NCI-H187 treated with DMSO at 0.1 percent for 48 hours (cell line): ENCODE measurements at places on chromosomes 2 and 18.

GRCh38 chr18:9671214-9671613 is 36.9 kb upstream of the RAB31 start:
- no peak for DNase-seq

DNA sequence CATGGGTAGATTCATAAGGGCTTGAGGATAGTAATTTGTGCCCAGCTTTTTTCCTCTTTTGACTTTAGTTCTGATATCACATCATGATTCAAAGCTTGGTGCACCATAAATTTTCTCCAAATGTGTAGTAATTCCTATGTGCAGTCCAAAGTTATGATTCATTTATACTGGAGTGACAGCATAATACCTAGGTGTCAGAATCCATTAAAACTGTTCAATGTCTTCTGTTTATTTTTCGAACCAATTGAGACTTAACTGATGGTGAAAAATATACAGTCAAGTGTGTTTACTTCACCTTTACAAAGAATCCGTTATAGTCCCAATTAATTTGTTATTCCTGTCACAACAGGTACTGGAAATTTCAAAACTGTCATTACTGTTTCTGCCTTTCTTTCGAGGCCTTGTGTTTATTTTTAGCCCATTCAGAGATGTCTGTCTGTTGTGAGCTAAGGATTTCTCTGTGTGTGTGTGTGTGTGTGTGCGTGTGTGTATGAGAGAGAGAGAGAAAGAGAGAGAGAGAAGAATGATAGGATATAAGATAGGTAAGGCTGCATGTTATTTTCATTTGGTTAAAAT is 389.7 kb upstream of the ATP5MC3 start:
- DNase-seq = no peak

DNA sequence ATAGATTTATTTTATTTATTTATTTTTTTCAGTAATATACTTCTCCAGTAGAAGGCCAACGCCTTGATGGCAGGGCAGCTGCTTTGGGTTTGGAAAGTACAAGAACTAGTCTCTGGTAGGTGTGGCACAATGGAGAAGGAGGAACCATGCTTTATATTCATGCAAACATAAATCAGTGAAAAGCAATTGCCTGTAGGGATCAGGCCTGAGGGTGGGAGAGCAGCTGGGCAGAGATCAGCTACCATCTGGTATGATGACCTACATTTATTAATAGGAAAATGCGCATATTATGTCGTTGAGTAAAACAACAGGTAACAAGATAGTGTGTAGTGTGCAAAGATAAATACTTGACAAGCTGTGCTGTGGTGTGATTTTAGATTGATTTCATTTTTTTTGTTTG is 120.4 kb upstream of the TLK1 start:
- DNase-seq = no peak

GRCh38 chr2:80517316-80517715 is 212.8 kb upstream of the LRRTM1 start:
- no peak for DNase-seq

DNA sequence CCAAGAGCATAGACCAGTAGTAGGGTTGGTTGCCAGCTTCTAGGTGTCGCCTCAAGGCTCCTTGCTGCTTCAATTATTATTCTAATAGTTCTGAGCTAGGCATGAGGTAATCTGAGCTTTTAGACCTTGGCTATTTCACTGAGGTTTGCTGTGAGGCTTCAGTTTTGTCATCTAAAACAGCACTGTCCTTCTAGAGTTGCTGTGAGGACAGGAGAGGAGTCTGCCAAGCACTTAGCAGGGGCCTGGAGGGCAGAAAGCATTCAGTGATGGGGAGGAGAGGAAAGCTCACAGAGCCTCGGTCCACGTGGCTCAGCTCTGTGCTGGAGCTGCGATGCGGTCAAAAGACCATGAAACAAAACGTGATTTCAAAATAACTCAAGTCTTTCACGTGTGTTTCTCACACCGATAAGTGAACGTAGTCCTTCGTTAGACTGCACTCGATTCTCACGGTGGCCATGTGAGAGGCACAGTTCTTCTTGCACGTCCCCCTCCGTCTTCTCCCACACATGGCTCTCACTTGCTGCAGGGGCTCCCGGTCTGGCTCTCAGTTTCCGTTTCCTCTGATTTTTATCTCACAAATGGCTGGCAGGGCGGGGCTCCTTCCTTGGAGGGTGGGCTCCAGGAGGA is 113.7 kb downstream of the B3GNT2 start:
- no peak for DNase-seq

DNA sequence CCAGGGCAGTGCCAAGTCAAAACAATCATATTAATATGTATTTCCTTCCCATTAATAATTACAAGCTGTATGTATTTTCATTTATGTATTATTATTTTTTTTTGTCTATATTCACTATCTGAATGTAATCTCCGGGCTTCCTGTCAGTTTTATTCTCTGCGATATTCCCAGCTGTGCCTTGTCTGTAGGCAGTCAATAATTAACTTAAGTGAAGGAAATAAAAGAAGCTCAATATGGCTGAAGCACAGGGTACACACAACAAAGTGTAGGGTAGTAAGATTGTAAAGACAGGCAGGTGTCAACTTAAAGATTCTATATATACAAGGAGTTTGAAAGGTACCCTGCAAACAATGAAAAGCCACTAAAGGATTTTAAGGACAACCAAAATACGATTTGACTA is 122.9 kb downstream of the ROCK1 start:
- no peak for DNase-seq

DNA sequence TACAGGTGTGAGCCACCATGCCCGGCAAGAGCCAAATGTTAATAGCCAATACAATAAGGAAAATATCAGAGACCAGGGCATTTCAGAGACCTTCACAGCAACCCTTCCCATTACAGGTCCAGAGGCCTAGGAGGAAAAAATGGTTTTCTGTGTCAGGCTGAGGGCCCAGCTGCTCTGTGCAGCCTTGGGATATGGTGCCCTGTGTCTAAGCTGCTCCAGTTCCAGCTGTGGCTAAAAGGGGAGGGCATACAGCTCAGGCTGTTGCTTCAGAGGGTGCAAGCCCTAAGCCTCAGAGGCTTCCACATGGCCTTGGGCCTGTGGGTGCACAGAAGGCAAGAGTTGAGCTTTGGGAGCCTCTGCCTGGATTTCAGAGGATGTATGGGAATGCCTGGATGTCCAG is 20.1 kb upstream of the CCDC195 start:
- no peak for DNase-seq

DNA sequence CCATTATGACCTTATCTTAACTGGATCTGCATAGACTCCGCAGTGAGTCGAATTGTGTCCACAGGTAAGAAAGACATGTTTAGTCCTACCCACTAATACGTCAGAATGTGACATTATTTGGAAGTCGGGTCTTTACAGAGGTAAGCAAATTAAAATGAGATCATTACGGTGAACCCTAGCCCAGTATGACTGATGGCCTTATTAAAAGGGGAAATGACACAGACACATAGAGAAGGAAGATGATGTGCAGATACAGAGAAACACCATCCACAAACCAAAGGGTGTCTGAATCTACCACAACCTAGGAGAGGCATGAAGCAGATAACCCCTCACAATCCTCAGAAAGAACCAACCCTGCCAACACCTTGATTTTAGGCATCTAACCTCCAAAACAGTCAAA is 135.6 kb downstream of the GALNT1 start:
- no peak for DNase-seq

DNA sequence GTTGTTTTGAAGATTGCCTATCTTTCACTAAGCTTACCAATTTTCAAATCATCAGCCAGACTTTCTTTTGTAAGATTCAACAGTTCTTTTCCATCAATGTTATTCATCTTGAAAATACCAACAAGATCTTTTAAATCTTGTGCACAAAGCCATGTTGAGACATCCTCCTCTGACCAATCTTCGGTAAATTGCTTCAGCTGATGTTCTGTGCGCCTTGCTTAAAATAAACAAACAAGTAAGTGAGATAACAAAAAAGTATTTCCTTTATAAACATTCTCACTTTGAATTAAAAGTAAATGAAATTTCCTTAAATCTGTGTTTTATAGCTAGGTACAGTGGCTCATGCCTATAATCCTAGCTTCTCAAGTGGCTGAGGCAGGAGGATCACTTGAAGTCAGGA is 30.3 kb downstream of the WDSUB1 start:
- DNase-seq = no peak

- no peak for DNase-seq
Observed at GRCh38 chr2:113285816-113286215, 7.1 kb upstream of the PAX8 start.

DNA sequence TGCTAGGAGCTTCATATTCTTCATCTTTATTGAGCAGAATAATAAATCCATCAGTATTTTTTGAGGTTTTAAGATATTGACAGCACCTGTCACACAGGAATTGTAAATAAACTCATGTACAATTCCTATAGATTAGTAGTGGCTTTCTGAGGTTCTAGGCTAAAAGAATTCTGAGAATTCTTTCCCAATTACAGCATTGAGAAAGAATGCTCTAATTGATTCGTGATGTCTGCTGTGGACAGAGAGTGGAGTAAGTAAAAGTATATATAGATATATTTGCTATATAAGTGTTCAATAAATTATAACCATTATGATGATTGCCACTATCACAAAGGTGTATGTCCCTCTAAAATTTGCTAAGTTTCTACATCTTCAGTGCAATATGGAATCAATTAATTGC is 186.5 kb upstream of the NRP2 start:
- DNase-seq = no peak

GRCh38 chr2:211085056-211085680 is 528.8 kb downstream of the CPS1 start:
- no peak for DNase-seq

DNA sequence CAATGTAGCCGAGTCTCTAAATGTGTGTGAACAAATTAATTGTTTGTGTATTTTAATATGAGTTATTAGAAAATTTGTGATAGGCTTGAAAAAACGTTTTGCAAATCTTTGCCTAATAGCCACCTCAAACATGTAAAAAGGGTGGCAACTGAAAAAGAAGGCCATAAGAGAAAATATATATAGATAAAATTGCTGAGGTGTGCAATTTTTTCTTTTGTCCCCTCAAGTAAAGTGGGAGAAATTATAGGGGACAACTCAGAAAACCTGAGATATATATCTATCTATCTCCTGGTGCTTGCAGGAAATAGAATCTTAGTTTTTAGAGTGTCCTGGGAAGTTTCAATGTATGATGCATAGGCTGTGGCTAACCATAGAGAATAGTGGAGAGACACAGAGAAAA is 201.4 kb upstream of the LRP1B start:
- DNase-seq = no peak

DNA sequence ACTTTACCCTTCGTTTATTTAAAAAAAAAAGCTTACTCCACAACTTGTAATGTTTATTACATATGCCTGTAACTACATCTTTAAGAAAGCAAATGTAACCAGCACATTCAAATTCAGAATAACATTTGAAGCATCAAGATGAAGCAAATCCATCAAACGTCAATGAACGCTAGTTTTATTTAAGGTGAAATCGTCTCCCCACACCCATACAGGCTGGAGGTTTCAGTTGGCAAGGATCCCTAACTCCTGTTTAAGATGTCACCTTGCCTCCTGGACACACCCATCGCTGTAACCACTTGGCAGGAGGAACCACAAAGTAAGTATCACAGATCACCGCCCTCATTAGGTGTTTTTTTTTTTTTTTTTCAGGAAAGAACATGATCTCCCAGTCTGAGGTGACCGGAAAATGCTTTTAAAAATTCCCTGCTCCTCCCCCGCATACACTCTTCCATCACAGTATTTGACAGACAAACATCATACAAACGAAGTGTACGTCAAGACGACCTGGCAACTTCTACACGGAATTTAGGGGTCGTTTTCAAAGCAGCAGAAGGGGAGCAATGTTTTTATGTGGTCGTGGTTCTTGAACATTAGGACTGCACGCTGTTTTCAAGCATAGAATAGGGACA is 19.7 kb upstream of the STPG4 start:
- DNase-seq = no peak

DNA sequence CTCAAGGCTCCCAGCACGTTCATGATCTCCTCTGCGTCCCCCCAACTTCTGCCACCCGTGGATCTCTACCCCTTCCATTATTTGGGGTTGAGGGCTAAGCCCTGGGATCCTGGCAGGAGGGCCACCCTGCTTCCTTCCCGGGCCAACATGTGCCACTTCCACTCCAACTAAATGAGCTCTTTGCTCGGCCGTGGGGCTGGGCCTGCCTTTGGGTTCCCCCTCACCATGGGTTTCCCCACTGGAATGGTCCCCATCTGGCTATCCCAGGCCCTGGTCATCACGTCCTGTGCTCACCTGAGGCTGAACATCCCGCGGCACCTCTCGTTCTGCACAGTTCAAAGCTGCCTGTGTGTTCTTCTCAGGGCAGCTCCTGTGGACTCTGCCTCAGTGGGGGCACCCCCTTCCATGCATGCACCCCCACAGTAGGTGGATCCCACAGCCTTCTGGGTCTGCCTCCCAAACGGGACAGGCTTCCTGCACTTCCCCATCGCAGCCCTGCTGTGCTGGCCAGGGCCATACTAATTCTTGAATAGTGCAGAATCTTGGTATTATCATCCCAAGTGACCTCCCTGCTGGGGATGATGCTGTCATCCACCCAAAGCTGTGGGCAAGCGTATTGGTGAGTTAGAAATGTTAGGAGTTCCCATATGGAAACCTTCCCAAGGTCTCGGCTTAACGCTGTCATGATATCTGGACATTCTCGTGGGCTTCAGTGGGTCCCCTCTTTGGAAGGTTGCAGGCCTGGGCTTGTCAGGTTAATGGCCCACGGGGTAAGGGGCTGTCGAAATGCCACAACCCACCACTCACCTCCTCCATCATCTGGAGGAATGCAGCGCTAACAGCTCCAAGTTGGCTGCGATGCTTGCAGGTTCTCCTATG is 150.5 kb upstream of the TWIST2 start:
- DNase-seq = no peak

GRCh38 chr2:74025971-74026612 is 41.4 kb downstream of the TET3 start:
- DNase-seq = no peak

DNA sequence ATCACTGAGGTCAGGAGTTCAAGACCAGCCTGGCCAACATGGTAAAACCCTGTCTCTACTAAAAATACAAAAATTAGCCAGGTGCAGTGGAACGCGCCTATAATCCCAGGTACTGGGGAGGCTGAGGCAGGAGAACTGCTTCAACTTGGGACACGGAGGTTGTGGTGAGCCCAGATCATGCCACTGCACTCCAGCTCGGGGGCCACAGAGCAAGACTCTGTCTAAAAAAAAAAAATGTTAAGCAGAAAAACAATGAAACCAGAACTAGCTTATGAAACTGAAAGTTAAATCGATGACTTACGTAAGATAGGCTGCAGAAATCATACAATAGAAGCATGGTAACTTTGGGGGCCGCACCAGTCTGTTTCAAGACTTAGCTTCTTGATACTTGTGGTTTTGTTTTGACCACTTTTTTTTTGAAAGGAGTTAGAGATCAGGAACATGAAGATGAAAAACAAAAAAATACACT is 6.2 kb upstream of the GPR155 start:
- no peak for DNase-seq

GRCh38 chr2:142315346-142315745 is 184.5 kb upstream of the LRP1B start:
- DNase-seq = no peak

DNA sequence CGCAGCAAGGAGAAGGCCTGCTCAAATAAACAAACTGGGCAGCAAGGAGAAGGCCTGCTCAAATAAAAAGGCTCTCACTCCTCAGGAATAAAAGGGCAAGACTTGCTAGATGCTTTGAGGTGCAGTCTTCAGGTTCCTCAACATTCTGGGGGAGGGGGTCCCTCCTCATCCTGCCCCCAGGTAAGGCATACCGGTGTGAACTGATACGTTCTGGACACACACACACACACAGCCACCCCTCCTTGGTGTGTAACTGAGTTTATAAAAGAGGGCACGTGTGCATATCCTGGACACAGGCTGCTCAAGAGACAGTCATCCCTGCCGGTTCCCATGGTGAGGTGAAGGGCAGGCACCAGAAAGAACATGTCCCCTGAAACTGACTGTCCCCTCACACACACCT is 4.5 kb downstream of the TEX261 start:
- no peak for DNase-seq

- DNase-seq = peak; percentile 51
Observed at GRCh38 chr2:59249441-59250306, 1008.5 kb upstream of the FANCL start.
